Thyroid gland (tissue), 4 donors: ENCODE measurements at places on chromosomes 13 and 19. TPM values are rescaled to one million over a fixed set of nuclear protein-coding genes. Genes with fewer than 3 reads are reported as not detected.

DNA sequence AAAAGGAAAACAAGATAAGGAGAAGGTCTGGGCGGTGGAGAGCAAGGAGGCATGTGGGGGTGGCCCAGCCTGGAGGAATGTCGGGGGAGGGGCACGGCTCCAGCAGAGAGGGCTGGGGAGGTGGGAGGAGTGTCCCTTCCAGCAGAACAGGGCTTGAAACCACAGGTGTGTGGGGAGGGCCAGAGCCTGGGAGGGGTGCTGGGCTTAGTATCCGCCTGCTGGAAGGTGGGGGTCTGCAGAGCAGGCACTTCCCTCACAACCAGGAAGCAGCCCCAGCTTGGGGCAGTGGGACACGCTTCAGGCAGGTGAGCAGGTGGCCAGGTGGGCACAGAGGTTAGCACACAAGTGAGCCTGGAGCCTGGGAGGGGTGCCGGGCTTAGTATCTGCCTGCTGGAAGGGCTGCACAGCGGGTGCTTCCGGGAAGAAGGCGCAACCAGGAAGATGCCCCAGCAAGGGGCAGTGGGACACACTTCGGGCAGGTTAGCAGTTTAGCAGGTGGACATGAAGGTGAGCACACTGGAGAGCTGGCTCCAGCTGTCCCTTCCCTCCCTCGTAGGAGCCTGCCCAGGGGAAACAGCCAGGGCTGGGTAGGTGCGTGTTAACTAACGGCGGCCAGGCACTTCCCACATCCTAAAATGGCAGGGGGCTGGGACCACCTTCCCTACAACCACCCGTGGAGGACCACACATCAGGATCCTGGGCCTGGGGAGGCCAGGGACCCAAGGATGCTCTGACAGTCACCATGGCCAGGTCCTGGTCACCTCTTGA is 3.0 kb downstream of the GAS6 start:
- DNase-seq, result peak; percentile 75

- no peak for DNase-seq
These were observed 78.7 kb downstream of the RNF17 start for GRCh38 chr13:24842549-24843274.

DNA sequence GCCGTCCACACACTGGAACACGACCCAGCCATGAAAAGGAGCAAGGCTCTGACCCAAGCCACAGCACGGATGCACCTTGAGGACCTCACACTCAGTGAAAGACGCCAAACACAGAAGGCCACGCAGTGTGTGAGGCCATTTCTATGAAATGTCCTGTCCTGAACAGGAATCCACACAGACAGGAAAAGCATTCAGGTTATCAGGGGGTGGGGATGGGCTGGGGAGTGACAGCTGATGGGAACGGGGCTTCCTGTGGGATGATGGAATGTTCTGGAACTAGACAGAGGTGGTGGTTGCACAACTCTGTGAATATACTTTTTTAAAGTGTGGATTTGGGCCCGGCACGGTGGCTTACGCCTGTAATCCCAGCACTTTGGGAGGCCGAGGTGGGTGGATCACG is 30.6 kb downstream of the GPX4 start:
- no peak for DNase-seq

- no peak for DNase-seq
These were observed 24.0 kb upstream of the SCEL start for GRCh38 chr13:77511552-77511951.

- no peak for DNase-seq
These were observed 116.8 kb upstream of the CACNA1A start for GRCh38 chr19:13622766-13623715.

COL5A3 gene
- 4.5 TPM for total RNA-seq

OLFM4 gene
- not detected for total RNA-seq

DNA sequence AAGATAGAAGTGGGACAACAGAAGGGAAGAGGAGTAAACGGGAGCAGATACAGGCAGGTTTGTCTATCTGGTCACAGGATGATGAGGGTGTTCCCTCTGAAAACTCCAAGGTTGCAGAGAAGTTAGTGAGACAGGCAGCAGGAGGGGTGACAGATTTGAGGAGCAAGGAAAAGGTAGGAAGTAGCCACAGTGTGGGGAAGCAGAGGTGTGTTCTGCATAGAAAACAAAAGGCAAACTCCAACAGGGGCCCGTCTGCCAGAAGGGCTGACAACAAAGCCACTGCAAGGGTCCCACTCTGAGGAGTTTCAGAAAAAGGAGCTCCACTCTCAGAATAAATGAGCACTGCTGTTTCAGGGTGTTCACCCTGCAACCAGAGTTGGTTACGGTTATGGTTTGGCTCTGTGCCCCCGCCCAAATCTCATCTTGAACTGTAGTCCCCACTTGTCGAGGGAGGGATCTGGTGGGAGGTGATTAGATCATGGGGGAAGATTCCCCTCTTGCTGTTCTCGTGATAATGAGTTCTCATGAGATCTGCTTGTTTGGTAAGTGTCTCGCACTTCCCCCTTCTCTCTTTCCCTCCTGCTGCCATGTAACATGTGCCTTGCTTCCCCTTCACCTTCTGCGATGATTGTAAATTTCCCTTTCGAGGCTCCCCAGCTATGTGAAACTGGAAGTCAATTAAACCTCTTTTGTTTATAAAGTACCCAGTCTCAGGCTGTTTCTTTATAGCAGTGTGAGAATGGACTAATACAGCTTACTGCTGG is 32.1 kb downstream of the SMAD9 start:
- peak; percentile 33 for DNase-seq

GRCh38 chr13:30745906-30746686 is 10.8 kb downstream of the ALOX5AP start:
- no peak for DNase-seq

DNA sequence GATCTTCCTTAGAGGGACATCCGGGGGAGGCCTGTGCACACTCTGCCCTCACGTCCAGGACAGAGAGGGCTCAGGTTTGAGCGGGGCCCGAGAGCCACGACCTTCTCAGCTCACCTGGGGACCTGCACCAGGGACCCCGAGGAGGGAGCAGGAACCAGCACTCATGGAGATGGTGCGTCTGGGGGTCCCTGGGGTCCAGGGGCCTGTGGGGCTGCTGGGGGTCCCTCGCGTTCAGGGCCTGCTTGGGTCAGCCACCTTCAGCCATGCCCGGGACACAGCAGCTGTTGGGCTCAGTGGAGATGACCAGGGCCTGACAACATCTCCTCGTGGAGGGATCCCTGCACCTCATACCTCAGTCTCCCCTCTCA is 47.1 kb downstream of the TMEM255B start:
- DNase-seq, result no peak

GRCh38 chr19:10222201-10222890 is 8.8 kb downstream of the S1PR2 start:
- no peak for DNase-seq

GRCh38 chr19:41543582-41543981 is 32.4 kb upstream of the CEACAM21 start:
- DNase-seq, result no peak

UGGT2 gene
- 159 TPM for total RNA-seq

DNA sequence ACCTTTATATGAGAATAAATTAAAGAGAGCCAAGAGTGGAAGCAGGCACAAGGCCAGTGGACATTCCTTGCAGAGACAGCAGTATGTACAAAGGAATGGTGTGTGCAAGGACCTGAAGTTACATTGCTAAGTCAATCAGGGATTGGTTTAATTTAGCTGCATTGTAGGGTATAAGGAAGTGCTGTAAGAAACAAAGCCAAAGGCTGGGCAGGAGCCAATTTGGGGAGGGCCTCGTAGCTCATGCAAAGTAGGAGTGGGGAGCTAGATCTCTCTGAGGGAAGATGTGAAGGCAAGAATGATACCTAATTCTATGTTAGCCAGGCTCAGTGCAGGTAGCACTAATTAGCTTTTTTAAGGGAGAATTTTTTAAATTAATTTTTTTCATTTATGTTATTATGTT is 76.7 kb downstream of the SLAIN1 start:
- DNase-seq, result no peak

OR10H1 gene
- not detected for total RNA-seq

- DNase-seq, result peak; percentile 70
These were observed 552 bp downstream of the KPNA3 start for GRCh38 chr13:49791711-49792549.

DNA sequence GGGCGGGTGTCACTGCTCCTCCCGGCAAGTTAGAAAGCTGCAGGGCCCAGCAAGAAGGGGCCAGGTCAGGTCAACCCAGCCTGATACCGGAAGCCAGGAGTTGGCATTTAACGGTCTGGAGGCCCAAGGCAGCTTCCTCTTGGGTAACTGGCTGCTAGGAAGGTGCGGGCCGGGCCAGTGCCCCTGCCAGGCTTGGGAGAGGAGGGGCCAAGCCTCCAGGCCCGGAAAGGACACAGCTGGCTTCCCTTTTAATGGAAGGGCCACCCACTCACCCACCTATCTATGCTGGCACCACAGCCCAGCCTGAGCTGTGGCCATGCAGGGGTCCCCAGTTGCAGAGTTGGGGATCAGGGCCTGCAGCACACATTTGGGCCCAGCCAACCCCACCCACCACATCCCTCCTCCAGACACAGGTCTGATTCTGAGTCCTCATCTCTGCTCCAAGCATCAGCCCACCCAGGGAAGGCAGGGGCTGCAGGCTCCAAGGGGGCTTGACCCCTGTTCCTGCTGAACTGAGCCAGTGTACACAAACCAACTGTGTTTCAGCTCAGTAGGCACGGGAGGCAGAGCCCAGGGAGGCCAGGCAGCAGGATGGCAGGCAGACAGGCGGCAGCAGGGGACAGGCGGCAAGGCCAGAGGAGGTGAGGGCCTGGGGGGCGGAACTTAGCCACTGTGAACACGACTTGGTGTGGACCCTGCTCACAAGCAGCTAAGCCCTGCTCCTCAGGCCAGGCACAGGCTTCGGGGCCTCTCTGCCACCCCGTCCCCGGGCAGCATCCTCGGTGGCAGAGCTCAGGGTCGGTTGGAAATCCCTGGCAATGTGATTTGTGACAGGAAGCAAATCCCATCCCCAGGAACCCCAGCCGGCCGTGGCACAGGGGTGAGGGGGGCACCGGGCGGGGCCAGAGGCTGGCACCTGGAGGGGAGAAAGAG is 40.8 kb downstream of the ZSWIM4 start:
- DNase-seq, result peak; percentile 60

- no peak for DNase-seq
These were observed 46.5 kb downstream of the TNFSF13B start for GRCh38 chr13:108315991-108316390.

- no peak for DNase-seq
These were observed 17.9 kb upstream of the ELAVL1 start for GRCh38 chr19:8023371-8023770.

DNA sequence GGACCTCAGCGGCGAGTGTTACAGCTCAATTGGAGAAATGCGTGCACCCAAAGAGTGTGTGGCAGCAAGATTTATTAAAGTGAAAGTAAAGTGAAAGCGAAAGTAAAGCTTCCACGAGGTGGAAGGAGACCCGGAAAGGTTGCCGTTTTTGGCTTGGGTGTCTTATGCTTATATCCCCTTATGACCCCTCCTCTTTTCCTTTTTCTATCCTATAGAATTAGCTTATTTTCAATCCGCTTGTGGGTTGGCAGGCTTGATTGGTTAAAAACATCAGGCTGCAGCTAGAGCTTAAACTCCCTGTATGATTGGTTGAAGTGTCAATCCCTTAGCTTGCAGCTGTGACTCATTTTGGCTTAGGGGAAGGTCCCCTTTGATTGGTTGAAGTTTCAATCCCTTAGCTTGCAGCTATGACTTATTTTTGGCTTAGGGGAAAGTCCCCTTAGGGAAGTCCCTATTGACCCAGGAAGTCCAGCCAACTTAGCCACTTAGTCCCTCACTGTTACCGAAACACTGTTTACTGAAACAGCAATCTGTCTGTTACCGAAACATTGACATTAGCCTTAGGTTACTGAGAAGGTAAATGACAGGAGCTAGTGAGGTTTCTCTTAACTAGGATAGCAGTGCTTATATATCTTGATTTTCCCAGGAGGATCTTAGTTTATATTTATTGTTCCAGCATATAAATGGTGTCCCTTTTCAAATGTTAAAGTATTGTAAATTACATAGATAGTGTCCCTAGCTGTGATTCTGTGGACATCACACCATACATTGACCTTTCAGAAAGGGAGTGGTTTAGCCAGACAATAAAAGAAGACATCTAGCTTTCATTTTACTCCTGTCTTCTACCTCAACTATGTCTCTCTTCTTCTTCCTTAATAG is 575.8 kb downstream of the DACH1 start:
- no peak for DNase-seq

ELSPBP1 gene
- total RNA-seq, result not detected

- DNase-seq, result no peak
These were observed 1.9 kb downstream of the GNG14 start for GRCh38 chr19:12689581-12690216.

CEACAM7 gene
- not detected for total RNA-seq

- no peak for DNase-seq
These were observed 82.2 kb upstream of the CSNK1A1L start for GRCh38 chr13:37187621-37188020.

HNRNPA1L2 gene
- 4.4 TPM for total RNA-seq

DNA sequence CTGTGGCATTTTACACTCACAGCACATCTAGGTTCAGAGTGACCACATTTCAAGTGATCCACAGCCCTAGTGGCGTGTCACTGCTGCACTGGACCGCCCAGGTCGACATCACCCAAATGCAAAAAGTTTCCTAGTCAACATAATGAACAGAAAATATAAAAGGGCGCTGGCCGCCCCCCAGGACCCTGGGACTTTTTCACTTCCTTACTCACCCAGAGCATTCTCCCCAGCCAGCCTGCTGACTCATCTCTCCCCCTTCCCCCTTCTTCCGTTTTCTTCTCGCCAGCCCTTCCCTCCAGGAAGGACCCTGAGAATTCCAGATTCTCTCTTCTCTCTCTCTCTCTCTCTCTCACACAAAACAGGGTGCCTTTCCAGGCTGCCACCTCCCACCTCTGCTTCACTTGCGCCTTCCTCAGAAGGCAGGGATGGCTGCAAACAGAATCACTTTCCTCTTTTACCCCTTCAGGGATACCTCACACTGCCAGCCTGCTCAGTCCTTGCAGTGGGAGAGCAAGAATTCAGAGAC is 21.0 kb upstream of the GRWD1 start:
- no peak for DNase-seq

ARHGAP45 gene
- total RNA-seq, result 19.8 TPM

GRCh38 chr19:31168106-31168625 is 181.1 kb downstream of the TSHZ3 start:
- DNase-seq, result no peak

TMEM150B gene
- total RNA-seq, result not detected

- no peak for DNase-seq
These were observed 58.2 kb downstream of the NUFIP1 start for GRCh38 chr13:44930963-44931623.

WDR87 gene
- total RNA-seq, result not detected
